ENCODE measurements at places on chromosomes 12 and 14.

GRCh38 chr12:85072826-85073225, 36.7 kb downstream of the LRRIQ1 start:
- no peak for DNase-seq

- DNase-seq, result peak; percentile 89
Measured at GRCh38 chr14:100375266-100375962, 52.3 kb downstream of the SLC25A47 start.

DNA sequence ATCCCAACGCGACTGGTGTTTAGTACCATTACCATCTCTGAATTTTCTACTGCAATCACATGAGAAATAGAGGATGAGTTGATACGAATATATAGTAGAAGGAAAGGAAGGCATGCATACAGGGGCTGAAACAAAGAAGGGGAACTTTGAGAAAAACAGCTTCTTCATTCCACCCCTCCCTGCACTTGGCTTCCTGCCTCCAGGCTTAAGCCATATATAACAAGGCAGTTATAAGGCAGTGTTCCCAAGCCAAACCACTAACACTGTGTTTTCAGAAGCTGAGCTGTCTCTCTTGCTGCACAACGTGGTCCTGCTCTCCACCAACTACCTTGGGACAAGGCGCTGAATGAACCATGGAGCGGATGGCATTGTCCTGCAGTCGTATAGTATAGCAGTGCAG, 11.0 kb downstream of the LETMD1 start:
- DNase-seq, result no peak

DNA sequence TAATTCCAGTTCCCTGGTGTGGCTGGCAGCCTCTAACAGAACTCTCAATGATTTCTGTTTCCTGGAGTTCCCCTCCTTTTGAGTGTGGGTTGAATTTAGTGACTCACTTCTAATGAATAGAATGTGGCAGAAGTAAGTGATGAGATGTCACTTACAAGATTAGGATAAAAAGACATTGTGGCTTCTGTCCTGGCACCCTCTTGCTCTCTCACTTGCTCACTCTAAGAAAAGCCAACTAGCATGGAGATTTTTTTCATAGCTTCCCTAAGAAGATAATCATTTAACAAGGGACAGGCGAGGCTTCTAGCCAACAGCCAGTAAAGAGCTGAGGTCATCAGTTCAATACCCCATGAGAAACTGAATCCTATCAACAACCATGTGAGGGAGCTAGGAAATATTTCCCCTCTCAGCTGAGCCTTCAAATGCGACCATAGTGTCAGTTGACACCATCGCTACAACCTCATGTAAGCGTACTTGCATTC, 156.7 kb downstream of the TMTC3 start:
- peak; percentile 62 for DNase-seq
